Cortex of kidney (tissue), 1 donor: ENCODE measurements at places on chromosomes 2 and 18.

GRCh38 chr2:95332036-95332435 is 34.9 kb downstream of the KCNIP3 start:
- no peak for DNase-seq

DNA sequence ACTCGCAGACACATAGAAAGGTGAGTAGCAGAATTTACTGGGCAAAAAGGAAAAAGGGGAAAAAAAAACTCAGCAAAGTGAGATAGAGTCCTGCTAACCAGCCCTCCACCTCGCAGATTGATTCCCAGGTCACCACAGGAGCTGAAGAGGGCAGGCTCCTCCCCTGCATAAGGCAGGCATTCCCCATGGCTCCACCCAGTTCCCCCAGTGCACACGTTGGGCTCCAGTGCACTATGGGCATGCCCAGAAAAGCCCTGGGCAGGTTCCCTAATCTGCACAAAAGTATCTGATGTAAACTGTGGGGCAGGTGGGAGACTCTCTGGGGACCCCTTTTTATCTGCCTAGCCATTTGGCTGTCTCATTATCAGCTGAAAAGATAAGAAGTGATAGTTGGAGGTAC is 461.2 kb upstream of the TMEFF2 start:
- no peak for DNase-seq

- no peak for DNase-seq
These were observed 243.7 kb downstream of the TDRD15 start for GRCh38 chr2:21367421-21367820.

GRCh38 chr2:230358305-230358704 is 31.3 kb downstream of the SP140L start:
- DNase-seq, result no peak

DNA sequence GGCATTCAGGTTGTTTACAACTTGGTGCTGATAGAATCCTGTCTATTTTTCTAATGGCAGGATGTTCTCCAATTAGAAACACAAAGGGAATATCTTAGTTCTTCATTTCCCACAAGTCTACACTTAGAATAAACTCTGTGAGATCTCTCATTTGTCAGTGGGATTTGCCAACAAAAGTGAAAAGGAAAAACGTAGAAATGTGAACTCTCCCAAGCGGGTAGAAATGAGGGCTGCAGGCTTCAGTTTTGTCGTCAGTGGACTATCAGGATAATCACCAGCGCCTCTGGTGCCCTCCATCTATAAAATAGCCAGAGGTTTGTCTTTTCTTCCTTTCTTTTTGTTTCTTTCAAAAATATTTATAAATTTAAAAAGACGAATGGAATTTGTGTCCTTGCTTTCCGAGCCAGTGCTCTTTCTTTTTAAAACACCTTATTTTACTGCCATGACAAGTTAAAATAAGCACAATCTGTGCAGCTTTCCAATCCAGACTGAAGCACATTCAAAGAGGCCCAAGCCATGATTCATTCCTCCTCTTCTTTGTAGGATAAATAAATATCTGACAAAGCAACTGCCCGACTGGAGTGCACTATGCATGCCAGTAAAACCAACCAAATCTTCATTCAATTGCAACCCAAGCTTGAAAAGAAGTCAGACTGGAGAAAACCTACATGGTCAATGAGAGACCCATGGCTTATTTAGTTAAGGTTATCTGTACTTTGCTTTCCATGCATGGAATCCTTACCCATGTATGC is 185.8 kb downstream of the ANKRD44 start:
- DNase-seq, result no peak
